ENCODE measurements at places on chromosomes 7 and 10. TPM values are rescaled to one million over a fixed set of nuclear protein-coding genes. Genes with fewer than 3 reads are reported as not detected.

- DNase-seq, result no peak
Measured at GRCh38 chr10:119221666-119222065, 14.3 kb downstream of the GRK5 start.

GRCh38 chr10:119496273-119496672 lies 46.2 kb downstream of the RGS10 start:
- no peak for DNase-seq

GRCh38 chr10:48517911-48518811 lies 86.7 kb downstream of the ARHGAP22 start:
- no peak for DNase-seq

DNA sequence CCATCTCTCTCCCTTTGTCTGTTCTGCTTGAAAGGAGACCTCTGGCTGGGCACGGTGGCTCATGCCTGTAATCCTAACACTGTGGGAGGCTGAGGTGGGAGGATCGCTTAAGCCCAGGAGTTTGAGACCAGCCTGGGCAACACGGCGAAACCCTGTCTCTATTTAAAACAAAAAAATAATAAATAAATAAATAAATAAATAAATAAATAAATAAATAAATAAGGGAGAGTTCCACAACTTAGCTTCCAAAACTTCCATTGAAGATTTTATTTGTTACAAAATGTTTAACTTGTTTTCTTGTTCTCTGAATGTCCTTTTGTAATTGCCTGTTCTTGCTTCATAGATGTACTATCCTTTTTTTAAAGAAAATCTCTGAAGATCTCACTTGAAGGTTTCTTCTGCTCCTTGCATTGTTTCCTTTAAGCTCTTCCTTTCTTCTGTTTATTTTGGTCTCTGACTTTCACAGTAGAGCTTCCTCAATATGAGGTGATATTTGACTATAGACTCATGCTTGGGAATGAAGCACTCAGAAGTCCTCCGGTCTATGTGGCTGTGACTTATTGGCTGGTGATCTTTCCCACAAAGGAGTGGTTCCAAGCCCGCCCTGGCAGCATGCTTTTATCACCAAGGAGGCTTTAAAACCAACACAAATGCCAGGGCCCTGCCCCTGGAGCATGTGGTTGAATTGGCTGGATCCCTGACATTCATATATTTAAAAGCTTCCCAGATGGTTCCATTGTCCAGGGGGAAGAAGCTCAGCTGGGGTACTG lies 18.1 kb upstream of the NPTX2 start:
- DNase-seq, result no peak

DNA sequence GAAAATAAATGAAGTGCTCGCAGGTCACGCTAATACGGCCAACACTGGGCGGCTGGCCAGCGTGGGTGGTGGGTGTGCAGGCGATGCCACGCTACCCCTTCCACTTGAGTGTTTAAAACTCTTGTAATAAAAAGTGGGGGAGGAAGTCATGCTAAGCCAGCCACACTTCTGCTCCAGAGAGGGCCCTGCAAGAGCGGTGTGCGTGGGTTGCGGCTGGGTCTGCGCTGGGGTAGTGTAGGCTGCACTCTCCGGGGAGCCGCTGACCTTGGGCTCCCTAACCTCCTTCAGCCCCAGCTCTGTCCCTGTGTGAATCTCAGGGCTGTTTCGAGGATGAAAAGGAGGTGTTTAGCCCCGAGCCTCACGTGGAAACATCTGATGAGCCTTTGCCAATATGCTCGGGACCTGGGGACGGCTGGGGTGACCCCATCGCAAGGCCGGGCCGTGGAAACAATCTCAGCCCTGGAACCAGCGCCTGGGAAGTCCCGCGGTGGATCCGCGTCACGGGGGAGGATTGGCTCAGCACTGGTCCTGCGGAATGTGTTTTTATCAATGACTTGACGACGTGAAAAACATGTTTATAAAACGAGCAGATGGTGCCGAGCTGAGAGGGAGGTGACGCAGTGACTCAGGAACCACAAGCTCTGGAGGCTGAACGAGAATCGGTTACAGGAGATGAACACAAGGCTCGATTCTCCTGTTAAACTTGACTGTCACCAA lies 278.5 kb downstream of the DNAJB6 start:
- peak; percentile 14 for DNase-seq

- peak; percentile 42 for DNase-seq
Measured at GRCh38 chr7:37420946-37421695, 27.5 kb downstream of the ELMO1 start.

GRCh38 chr7:107922886-107923285 lies 31.9 kb downstream of the DLD start:
- DNase-seq, result no peak

GRCh38 chr7:117202511-117202910 lies 120.3 kb downstream of the WNT2 start:
- DNase-seq, result no peak

GRCh38 chr10:89097226-89097625 lies 106.6 kb downstream of the FAS start:
- DNase-seq, result no peak

- DNase-seq, result no peak
Measured at GRCh38 chr7:111540199-111540815, 22.0 kb downstream of the IMMP2L start.

- no peak for DNase-seq
Measured at GRCh38 chr10:124092860-124093773, at the start of gene CHST15. CHST15 (minus strand) TSS chr10:124093598; CDS start chr10:124046212, 47,386 bp downstream.

GRCh38 chr10:30647089-30647488 lies 17.5 kb upstream of the LYZL2 start:
- no peak for DNase-seq

DNA sequence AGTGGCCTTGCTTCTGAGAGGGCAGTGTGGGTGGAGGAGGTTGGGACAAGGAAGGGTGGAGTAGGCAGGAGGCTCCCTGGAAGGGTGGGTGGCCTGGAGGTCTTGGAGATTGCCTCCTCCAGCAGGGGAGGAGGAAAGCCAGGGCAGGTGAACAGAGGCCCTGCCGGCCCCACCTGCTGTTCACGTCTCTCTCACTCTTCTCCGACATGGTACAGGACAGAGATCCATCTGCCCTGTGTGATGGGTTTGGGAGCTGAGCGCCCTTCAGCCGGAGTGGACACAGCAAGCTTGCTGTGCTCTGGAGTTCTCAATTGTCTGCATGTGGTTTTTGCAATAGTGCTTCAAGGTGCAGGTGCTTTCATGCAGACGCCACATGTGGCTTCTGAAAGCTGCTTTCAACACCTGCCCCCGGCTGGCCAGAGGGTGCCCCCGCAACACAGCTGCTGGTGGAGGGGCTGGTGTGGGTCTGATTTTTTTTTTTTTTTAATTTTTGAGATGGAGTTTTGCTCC lies 82.8 kb upstream of the GNA12 start:
- no peak for DNase-seq

DNA sequence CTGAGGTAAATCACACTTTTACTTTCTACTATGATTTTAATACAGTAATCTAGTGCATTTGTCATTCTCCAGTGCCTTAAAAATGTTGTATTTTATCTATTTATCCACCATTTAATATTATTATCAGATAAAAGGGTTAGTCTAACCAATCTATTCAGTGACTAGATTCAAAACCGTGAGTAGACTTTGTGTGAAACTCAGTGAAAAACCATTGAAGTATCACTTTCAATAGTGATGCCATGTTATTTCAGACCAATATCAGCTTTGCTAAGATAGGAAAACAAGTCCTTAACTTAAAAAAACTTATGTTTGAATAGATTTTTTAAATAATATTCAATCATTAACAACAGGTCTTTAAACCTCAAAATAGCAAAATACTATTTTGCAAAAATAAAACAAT lies 1628.7 kb downstream of the REEP3 start:
- DNase-seq, result no peak

DNA sequence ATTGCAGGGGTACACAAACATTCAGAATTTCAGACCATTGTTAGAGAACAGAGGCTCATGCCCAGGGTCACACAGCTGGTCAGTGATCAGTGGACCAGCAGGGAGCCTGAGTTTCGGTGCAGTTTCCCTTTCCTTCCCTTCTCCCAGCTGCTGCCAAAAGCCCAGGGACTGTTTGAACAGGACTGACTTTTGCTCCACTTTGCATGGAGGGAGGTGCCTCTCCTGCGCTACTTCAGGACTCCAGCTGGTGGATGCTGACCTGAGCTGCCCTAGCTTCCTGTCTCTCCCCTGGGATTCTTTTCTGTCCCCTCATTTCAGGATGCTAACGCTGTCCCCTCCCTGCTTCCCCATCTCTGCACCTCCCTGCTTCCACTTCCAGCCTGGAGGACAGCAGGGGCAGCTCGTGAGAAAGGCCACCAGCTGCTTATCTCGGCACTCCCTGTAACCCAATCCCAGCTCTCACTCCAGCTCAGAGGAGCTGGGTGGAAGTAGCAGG lies 14.5 kb downstream of the SH2D4B start:
- DNase-seq, result no peak

- no peak for DNase-seq
Measured at GRCh38 chr7:84549409-84549808, 354.8 kb upstream of the SEMA3A start.

NPC1L1 gene
- 0.33 TPM for polyA plus RNA-seq

TAS2R3 gene
- 2.0 TPM for polyA plus RNA-seq

NUP42 gene
- 72.6 TPM for polyA plus RNA-seq

NDUFB2 gene
- polyA plus RNA-seq, result 139 TPM

MAGI2 gene
- 6.3 TPM for polyA plus RNA-seq

VGF gene
- 1.4 TPM for polyA plus RNA-seq

FRMD4A gene
- polyA plus RNA-seq, result 48.9 TPM

SLC29A3 gene
- 6.8 TPM for polyA plus RNA-seq

Data from right lung (tissue), 10 donors.